Karpas-422 (cell line): ENCODE measurements at places on chromosomes 4 and X.

DNA sequence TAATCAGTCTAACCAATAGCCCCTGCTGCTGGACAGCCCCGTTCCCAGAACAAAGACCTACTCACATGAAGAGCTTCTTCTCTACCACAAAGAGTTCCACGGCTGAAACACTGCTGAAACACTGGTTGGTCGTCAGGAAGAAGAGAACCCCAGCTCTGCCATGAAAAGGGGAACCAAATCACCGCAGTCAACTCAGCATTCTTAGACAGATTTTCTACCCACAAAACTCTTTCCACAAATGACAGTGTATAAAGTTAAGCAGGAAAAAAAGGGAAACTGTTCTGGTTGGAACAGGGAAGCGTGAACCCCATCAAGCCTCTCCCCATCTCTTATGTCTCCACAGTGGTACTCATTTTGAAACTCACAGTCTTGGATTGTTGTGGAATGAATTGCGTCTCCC is 57.3 kb downstream of the ABCG2 start:
- DNase-seq: no peak

DNA sequence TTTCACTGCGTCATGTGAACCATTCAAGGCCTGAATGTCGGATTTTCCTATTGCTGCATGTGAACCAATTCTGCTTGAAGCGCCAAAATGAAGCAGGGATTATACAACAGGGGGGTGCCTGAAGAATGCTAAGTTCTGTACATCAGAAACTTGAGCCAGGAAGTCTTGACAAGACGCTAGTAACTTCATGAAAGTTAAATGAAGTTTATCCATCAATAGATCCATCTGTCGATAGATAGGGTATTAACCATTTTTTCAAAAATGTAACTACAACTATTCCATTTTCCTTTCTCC is 590 bp upstream of the NAF1 start:
- DNase-seq: no peak

GRCh38 chrX:133674726-133675470 is 259.6 kb upstream of the GPC4 start:
- DNase-seq: no peak

DNA sequence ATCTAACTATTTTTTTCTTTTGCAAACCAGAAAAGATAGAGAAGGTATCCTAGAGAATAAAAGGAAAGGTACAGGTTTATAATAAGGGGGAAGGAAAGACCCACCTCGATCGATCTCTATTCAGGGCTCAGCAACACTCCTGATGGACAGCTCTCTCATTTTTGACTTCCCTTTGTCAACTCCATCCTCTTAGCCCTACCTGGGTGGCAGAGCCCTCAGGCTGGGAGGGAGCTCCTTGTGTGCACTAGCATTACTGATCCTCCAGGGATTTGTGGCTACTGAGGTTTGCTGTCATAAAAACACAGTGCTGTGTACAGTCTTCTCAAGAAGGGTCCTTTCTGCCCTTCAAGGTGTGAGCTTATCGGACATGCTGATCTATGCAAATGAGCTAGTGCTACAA is 111.0 kb downstream of the MID1 start:
- no peak for DNase-seq

- DNase-seq: peak; percentile 2
Observed at GRCh38 chr4:37424753-37425152, 180.2 kb downstream of the NWD2 start.

DNA sequence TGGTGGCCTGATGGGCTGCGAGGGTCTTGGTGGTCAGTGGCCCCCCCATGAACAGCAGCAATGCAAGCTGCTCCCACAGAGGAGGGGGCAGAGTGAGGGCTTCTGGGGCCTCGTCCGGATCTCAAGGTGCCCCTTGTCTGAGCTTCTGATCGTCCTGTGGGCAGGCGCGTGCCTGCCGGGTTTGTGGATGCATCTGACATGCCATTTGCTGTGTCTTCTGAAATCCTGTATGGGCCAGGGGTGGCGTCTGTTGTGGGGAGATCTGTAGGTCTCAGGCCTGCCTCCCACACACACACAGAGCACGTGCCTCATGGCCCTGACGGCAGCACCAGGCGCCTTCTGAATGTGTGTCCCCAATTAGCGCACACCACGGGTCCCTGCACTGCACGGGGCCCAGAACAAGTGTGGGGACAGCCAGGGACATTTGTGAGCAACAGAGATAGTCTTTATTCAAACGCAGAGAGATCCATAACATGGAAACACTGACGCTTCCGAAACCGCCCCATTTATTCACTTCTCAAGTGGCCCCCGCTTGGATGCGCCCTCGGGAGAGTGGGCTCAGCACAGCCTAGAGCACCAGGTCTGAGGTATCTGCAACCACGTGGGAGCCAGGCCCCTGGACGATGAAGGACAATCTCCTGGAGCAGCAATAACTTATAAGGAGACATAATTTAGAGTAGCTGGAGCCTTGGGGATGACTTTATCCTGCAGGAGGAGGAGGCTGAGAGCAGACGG is 5.7 kb downstream of the SPON2 start:
- peak; percentile 46 for DNase-seq

DNA sequence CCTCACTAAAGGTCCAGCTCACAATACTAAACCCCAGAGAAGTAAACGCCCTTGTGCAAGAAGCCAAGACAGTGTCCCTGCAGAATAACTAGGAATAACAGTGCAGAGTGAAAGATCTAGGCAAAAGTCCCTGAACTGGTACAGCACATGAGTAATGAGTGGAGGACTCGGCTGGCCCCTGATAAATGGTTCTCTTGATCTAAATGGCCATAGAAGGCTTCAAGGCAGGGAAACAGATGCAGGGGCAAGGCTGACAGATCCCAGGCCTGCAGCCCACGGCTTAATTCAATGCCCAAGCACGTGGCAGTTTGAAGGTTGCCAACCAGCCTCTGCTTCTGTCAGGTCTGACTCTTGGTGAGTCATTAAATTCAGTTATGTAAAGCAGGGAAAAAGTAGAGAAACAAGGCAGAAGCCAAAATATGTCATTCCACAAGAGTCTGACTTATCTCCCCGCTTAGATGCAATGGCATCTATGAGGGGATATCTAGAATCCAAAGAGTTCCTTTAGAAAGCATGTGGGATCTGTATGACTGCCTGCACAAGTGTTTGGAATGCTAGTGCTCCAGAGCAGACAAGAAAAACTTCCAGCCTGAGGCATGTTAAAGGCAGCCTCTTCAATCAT is 121.3 kb downstream of the PRDM5 start:
- DNase-seq: no peak

- peak; percentile 84 for DNase-seq
Observed at GRCh38 chr4:25441519-25442117, 64.6 kb downstream of the ANAPC4 start.
